Neural crest cell (in vitro differentiated cells): ENCODE measurements at places on chromosomes 5 and 9. TPM values are rescaled to one million over a fixed set of nuclear protein-coding genes. Genes with fewer than 3 reads are reported as not detected.

- DNase-seq, result no peak
- peaks cover 3% of the 10 kb centered on the region for H3K27me3 ChIP-seq
- no peaks in the 10 kb centered on the region for H3K36me3 ChIP-seq
- no peak overlapping the region for H3K27ac ChIP-seq
- no peak overlapping the region for H3K4me3 ChIP-seq
- H3K4me1 ChIP-seq, result no peaks in the 10 kb centered on the region
Observed at GRCh38 chr9:135614821-135615665, 24.3 kb downstream of the GLT6D1 start.

- no peaks in the 10 kb centered on the region for H3K36me3 ChIP-seq
- H3K27ac ChIP-seq, result no peak overlapping the region
- peaks cover 15% of the 10 kb centered on the region for H3K27me3 ChIP-seq
- peaks cover 4% of the 10 kb centered on the region for H3K4me1 ChIP-seq
- no peak overlapping the region for H3K4me3 ChIP-seq
Observed at GRCh38 chr5:160378330-160378729, 7.9 kb upstream of the C1QTNF2 start.

GRCh38 chr9:16401701-16402100 lies 468.8 kb downstream of the BNC2 start:
- H3K4me3 ChIP-seq, result no peak overlapping the region
- no peak for DNase-seq

DNA sequence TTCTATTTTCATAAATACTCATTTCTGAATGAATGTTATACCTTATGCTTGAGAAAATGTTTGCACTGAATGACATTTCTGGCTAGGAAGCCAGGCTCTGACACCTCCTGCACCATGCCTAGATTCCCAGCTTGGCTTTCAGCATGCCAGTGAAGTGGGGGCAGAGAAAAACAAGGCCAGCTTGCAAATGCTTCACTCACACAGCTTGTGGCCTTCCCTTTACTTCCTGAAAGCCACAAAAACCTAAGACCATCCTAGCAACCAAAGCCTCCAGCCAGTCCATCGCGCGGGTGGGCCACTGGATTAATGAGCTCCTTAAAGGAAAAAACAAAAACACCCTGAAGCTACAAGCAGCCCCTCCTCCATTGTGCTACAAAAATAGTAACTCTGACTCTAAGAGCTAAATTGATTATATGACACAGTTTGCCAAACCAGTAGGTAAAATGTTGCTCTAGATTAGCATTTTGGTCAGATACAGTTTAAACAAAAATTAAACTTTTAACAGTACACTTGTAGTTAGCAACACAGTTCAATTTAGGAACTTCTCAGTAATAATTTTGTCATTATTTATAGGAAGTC lies 159.9 kb downstream of the TSSK1B start:
- H3K4me1 ChIP-seq, result peaks cover 36% of the 10 kb centered on the region
- no peaks in the 10 kb centered on the region for H3K27me3 ChIP-seq

GRCh38 chr5:86170194-86170593 lies 447.5 kb upstream of the COX7C start:
- H3K4me1 ChIP-seq, result no peaks in the 10 kb centered on the region
- DNase-seq, result no peak
- H3K36me3 ChIP-seq, result no peaks in the 10 kb centered on the region
- no peak overlapping the region for H3K4me3 ChIP-seq
- H3K27ac ChIP-seq, result no peak overlapping the region

GRCh38 chr9:89929315-89929672 lies 324.5 kb downstream of the GADD45G start:
- H3K27ac ChIP-seq, result no peak overlapping the region
- no peak for DNase-seq
- H3K36me3 ChIP-seq, result peaks cover 2% of the 10 kb centered on the region
- H3K27me3 ChIP-seq, result peaks cover 3% of the 10 kb centered on the region
- no peak overlapping the region for H3K4me3 ChIP-seq

GRCh38 chr9:137192448-137192780 lies 3.9 kb downstream of the SSNA1 start:
- no peak overlapping the region for H3K27ac ChIP-seq
- no peaks in the 10 kb centered on the region for H3K36me3 ChIP-seq
- H3K27me3 ChIP-seq, result no peaks in the 10 kb centered on the region
- no peak overlapping the region for H3K4me3 ChIP-seq
- H3K4me1 ChIP-seq, result peaks cover 13% of the 10 kb centered on the region

DNA sequence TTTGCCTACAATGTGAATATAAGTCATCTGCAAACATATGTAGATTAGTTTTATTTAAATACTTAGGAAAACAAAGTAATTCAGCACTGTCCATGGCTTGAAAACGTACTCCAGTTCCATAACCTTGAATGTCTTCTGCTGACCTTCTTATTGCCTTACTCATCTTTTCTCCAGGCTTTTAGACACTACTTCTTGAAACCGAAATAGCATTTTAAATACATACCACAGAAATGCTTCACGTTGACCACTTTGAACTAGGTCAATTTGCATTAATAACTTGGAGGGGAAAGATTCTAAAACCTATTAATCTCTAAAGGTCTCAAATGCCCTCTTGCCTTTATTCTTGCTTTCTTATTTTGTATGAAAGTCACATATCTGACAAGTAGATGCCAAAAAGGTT lies 995.4 kb upstream of the ACO1 start:
- no peaks in the 10 kb centered on the region for H3K27me3 ChIP-seq
- no peak overlapping the region for H3K27ac ChIP-seq
- peaks cover 12% of the 10 kb centered on the region for H3K4me1 ChIP-seq
- H3K36me3 ChIP-seq, result no peaks in the 10 kb centered on the region
- H3K4me3 ChIP-seq, result no peak overlapping the region

FBLL1 gene
- 5.9 and 7.3 TPM in 2 replicates for total RNA-seq

DRD1 gene
- total RNA-seq, result not detected in 2 replicates

C9 gene
- not detected in 2 replicates for total RNA-seq
